ENCODE measurements at places on chromosomes 11 and 22.

GRCh38 chr11:119318240-119319135 is 1.6 kb upstream of the MCAM start:
- no peak for DNase-seq

DNA sequence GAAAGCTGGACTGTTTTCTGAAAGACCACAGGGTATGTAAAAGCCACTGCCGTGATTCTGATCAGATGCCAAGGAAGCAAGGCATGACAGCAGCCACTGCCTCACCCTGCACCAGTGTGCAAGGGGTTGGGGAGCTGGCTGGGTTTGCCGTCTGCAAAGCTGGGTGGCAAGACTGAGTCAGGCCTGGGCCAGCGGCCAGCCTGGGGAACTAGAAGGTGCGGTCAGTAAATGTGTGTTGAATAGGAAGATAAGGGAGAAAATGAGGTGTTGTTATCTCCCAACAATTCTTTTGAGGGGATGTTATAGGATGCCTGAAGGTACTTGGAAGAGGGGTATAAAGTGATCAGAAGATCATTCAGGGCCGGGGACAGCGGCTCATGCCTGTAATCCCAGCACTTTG is 8.0 kb downstream of the VSTM5 start:
- no peak for DNase-seq

- DNase-seq = no peak
Observed at GRCh38 chr11:19441288-19441687, 200.5 kb upstream of the E2F8 start.

DNA sequence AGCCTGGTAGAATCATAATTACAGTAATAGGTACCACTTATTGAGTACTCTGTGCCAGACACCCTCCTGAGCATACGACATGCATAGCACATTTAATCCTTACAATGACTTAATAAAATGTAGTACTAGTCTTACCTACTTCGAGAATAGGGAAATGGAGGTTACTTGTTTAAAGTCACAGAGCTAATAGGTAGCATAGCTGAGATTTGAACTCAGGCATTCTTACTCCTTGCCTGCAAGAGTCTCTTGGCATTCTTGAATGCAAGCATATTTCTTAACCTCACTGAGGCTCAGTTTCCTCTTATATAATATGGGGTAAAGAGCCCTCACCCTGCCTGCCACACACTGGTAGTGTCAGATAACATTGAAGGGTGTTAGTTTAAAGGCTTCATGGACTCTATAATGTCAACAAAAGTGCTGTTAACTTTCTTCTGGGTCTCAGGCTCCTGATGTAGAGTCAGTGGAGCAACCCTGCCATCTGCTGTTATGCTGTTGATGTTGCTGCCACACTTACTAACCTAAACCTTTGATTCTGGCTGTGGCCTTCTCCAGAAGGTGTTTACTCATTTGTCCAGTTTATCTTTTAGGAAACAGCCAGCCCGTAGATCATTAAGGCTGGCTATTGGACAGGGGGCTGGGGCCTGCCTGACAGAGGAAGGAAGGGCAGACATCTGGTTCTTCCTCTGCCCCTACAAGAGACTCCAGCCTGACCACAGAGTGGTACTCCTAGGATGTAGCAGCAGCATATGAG is 18.9 kb downstream of the LIMK2 start:
- DNase-seq = peak; percentile 10

DNA sequence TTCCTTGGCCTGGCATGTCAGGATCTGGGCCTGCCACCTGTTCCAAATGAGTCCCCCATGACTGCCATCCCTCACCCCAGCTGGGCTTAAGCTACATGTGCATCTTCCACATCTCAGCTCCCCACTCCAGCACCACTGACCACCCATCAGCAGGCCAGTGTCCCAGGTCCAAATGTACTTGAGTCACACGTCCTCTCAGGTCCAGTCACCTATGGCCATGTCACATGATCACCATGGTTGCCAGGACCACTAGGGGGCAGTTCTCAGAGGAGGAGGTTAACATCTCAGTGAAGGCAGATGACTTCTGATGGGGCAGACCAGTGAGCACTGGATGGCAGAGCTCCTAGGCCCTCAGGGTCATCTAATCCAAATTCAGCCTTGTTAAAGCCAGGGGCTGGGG is 41.9 kb upstream of the WNT11 start:
- no peak for DNase-seq

- no peak for DNase-seq
Observed at GRCh38 chr22:45657701-45658100, 13.9 kb upstream of the ATXN10 start.

- no peak for DNase-seq
Observed at GRCh38 chr11:124643605-124644425, 21.2 kb downstream of the TBRG1 start.

DNA sequence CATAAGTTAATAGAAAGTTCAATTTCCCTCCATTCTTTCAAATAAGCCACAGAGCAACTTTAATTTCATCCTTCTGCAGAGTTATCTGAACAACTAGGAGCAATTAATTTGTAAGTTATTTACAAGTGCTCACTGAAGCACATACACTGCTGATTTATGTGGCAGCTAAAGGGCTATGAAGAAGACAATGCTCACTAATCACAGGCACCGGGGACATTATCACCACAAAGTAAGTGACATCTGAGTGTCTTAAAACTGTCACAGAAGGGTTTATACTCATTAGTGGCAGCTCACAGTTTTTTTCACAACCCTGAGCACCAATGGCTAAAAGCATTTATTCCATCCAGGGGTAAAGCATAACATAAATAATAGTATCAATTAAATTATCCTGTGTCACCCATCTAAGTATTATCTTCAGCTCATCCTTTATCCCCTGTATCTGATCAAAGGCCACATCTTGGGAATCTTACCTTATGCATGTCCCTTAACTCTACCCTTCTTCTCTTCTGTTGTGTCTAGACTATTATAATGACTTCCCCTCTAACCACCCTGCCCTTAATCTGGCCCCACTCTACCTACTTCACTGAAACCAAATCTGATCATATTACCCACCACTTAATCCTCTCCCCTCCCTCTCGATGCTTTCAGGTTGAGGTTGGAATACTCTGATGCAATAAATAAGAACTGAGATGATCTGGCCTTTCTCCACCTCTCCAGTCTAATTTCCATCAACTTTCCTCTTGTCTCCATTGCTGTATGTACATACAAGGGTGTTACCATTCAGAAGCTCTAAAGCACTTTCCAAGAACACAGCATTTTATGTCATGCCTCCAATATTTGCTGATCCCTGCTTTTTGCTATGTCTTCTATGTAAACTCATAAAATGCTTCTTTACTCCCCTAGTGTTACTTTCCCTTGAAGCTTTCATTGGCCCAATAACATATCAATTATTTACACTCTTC is 252.7 kb downstream of the CASP12 start:
- no peak for DNase-seq

- no peak for DNase-seq
Observed at GRCh38 chr11:61352038-61352437, 9.6 kb downstream of the CYB561A3 start.

DNA sequence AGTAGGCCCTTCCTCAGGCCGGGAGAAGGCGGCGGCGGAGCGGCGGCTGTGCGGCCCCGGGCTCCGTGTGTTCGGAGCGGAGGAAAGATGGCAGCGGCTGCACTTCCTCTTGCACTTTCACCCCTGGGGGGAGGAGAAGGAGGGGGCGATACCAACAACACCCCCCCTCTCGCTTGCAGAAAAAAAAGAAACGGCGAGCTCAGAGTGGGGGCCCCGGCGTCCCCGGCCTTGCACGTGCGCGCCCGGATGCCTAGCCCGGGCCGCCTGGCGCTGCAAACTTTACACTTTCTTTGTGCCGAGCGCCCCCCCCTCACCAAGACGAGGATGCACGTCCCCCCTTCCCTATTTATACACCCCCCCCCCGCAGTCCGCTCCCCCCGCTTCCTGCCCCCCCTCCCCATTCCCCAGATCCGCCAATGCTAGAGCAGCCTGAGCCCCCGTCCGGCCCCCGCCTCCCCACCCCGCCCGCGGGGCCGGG is at the start of gene PATZ1:
Gene PATZ1 (minus strand): TSS at position 92 of the 478 bp plus-strand sequence. CDS start 744 bp downstream, outside the sequence.
- peak; percentile 68 for DNase-seq

GRCh38 chr11:33387996-33388395 is 130.8 kb downstream of the HIPK3 start:
- no peak for DNase-seq

DNA sequence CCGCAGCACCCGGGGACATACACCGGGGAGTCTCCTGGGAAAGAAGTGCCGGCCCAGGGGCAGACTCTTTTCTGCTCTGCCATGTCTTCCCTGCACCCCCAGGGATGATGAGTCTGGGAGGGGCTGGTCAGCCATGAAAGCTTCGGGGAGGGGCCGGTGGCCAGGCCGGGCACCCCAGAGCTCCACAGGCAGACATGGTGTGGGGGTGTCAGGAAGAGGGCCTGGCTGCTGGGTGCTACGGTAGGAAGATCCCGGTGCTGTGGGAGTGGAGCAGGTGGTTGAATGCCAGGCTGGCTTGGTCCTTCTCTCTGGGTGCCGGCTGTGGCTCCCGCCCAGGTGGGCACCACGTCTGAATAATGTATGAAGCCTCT is 17.4 kb downstream of the LSP1 start:
- no peak for DNase-seq

DNA sequence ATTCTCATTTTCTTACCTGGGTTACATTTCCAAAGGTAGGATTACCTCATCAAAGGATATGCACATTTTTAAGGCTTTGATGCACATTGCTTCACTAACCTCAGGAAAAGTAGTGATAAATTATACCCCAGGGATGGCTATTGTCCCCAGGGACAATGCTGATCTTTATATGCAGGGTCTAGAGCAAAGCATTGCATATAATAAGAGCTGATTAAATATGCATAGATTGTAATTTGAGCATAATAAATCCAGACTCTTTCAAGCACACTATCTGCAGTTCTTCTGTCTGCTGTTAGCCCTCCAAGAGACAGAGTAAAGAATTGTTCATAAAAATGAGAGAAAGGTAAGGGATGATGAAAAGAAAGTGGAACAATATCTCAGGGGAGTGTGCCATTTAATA is 57.3 kb upstream of the SYT13 start:
- DNase-seq = no peak

DNA sequence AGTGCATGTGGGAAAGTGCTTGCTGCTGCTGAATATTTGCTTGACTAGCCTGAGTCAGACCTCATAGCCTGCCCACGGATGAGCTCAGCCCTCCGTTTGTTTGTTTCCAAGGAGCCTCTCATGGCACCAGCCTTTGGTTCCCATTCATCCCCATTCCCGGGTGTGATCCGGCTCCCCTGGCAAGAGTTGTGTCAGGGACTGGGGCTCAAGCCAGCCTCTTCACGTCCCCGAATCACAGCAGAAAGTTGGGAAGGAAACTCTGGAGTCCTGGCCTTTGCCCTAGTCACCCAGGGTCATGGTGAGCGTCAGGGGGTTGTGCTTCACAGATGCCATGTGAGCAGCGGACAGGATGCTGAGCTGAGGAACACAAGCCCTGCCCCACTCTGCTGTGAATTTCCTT is 13.8 kb downstream of the SEC14L3 start:
- DNase-seq = no peak
